Kidney capillary endothelial cell (primary cell): ENCODE measurements at places on chromosomes 6 and 20.

DNA sequence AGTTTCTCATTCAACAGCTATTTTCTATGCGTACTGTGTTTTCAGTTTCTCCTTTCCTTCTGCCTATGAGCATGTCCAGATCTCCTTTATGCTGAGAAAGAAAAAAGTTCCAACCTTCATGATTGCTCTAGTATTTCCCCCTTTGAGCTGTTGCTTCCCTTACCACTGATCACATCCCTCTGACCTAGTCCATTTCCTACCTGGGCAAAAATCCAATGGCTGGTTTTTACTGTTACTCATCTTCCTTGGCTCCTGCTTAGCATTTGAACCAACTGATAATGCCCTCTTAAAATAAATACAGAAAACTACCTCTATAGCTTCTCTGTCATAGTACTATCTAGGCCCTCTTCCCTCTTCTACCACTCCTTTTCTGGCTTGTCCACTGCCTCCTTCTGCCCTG is 6.0 kb downstream of the RFX6 start:
- DNase-seq = no peak

- no peak for DNase-seq
These were observed 73.7 kb downstream of the SLC22A3 start for GRCh38 chr6:160421854-160422253.

GRCh38 chr20:19583532-19584175 is 174.4 kb upstream of the RIN2 start:
- DNase-seq = peak; percentile 52

DNA sequence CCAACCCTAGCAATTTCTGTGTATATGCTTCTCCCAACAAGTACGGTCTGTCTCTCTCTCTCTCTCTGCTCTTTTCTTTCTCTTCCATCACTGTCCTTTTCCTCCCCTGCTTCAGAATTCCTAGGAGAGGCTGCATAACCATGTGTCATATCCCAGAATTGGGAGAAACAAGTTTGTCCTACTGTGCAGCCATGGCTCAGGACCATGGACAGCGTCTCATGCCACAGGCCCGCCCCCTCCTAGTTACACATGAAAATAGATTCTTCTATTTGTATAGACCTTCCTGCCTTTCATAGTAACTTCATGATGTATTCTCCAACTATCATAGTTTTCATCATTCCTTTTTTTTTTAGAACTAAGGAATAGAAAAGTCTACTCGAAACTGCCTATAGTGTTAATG is 98.0 kb downstream of the FNDC1 start:
- DNase-seq = peak; percentile 5

GRCh38 chr6:139343052-139343750 is 31.2 kb downstream of the CITED2 start:
- no peak for DNase-seq
